Pulmonary artery endothelial cell (primary cell): ENCODE measurements at places on chromosomes 12 and 14.

- DNase-seq = no peak
Observed at GRCh38 chr12:114735011-114735410, 51.0 kb upstream of the TBX3 start.

DNA sequence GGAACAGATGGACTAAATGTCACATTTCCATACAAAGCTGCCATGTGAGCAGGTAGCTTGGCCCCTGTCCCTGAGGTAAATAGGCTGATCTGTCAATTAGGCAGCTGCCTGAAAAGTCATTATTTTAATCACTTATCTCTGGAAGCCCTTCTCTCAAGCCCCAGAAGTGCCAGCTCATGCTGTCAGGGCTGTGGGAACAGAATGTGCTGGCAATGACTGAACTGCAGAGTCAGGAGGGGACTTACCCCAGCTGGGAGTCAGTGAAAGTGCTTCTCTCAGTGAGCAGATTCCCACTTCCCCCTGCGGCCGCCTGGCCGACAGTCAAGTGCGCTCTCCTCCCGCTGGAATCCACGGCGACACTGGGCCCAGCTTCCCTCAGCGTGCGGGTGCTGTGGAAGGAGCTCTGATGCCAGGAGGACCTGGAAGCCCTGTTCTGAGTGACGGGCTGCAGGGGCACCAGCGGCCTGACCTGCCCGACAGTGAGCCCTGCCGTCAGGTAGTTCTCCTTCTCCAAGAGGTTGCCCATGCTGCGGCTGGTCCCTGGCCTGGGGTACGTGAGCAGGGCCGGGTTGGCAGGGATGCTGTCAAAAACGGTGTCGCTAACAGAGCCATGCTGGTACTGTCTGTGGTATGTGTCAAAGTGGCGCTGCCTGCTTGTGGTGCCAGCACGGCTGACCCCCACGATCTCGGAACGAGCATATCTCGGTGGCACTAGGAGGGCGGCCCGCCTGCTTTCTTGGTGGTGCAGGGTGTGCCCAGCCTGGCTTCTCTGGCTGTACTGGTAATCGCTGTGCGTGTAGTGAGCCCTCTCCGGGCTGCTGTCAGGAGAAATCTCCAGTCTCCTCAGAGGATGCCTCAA is 18.7 kb downstream of the PKP2 start:
- DNase-seq = no peak

GRCh38 chr14:103693515-103693914 is 21.7 kb downstream of the XRCC3 start:
- no peak for DNase-seq

- DNase-seq = no peak
Observed at GRCh38 chr12:57769594-57769993, 2.3 kb downstream of the METTL1 start.

DNA sequence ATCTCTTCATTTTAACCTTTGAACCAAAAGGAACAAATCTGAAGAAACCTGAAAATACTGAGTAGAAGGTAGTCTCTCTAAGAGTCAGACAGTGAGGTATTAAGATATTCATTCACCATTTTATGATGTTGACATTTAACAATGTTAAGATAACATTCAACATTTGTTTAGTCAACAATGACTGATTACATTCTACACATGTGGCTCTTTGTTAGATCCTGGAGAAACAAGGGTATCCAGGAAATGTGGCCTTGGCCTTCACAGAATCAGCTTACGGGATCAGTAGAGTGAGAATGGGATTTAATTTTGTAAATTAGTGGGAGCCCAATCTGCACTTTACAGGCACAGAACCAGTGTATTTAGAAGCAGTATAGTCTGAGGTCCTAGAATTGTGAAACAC is 355.5 kb downstream of the KCNH5 start:
- DNase-seq = no peak

DNA sequence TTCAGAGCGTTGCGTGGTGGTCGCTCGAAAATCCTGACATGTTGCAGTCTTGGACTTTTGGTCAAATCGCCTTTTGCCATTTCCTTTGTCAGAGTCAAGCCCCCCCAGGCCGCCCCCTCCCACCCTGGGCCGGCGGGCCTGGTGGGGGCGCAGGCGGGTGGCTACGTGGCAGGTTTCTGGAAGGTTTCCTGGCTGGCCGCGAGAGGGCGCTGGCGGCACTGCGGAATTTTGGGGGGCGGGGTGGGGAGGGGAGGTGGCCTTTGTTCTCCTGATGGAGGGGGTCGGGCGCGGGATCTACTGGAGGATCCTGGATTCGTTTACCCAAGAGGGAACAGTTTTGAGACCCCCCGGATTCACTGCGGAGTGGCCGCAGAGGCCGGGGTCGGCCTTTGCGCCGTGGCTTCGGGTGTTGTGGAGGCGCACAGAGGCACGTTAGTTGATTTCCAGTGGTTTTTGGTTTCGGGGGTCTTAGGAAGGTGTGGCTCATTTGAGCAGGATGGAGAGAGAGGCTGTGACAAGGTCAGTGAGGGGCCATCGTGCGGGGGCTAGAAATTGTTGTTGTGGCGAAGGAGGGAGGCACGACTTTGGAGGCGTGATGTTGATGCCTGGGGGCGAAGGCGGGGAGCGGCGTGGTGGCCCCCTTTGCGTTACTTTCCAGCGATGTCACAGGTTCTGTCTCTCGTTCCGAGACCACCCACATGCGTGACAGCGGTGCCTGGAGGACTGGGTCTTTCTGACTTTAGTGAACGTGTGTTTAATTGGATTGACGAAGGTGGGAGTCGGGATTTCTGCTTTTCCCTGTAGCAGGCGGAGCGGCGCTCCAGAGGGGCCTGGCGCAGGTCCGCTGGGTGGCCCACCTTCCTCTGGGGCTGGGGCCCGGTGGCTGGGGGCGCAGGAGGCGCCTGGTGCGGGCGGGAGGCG is 1.4 kb downstream of the MEG3 start:
- no peak for DNase-seq

- DNase-seq = no peak
Observed at GRCh38 chr12:1108276-1108675, 117.3 kb downstream of the ERC1 start.

- no peak for DNase-seq
Observed at GRCh38 chr14:91078095-91078737, 17.8 kb upstream of the RPS6KA5 start.
